ENCODE measurements at places on chromosomes 2 and 18. TPM values are rescaled to one million over a fixed set of nuclear protein-coding genes. Genes with fewer than 3 reads are reported as not detected.

Gene GALNT5
- total RNA-seq, result 10.2 TPM

Gene GPR39
- total RNA-seq, result 10.5 TPM

Gene GCG
- not detected for total RNA-seq

DNA sequence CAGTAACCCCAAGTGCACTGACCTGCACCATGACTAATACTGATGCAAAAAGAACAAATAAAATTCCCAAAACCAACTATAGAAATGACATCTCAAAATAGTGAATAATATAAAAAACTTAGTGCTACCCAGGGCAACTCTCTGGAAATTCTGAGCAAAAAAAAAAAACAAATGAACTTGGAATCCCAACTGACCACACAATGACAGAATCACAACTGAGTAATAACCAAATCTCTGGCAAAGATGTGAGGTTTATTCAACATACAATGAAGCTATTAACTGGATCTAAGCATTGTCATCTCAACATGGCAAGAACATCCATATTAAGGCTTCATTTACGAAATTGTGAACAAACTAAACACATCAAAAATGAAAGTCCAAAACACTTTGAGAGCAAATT lies 22.7 kb downstream of the EXOC6B start:
- no peak for DNase-seq

DNA sequence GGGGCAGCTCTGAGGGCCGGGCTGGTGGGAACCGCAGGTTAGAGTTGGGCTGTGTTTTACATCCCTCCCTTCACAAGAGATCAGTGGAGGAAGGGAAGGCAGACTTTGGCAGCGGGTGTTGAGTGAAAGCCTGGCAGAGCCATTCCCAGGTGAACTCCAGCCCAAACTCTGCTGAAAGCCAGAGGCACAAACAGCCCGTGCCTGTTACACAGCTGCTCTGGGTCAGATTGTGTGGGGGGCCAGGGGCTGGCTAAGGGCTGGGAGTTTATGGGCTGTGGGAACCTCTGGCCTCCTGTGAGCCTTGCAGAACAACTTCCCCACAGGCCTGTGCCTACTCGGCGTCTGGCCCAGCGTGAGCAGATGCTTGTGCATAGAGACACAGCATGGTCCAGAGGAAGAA lies 286.8 kb downstream of the CLIP4 start:
- DNase-seq, result no peak

DNA sequence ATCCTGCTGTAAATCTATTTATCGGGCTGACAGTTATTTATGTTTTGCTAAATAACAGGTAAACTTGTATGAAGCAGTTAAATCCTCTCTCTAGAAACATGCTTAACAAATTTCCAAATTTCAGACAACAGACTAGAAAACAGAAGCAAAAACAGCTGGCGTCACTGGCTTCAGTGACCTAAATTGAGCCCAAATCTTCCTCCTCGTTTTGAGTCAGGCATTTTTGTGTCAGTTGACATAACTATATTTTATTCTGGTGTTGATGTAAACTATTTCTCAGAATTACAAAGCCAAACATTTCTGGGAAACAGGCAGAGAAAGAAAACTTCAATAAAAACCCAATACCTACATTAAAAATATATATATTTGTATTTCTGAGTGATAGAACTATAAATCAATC lies 21.7 kb downstream of the RBMS1 start:
- no peak for DNase-seq

- no peak for DNase-seq
These were observed 86.8 kb upstream of the CBLN2 start for GRCh38 chr18:72630991-72631390.

DNA sequence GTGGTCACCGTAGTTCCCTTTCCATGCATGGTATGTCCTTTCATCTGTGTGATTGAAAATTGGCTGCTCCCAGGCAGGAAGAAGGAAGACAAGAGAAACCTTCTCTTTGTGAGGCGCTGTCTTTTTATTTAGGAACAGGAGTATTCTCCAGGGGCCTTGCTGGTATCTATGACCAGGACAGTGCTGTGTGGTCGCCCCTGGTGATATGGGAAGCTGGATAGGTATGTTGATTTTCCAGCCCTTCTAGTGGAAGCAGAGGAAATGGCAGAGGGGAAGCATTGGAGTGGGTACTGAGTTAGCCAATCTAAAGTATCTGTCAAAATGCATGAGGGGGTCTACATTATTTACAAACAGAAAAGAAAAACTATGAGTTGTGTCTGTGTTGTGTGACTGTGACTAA lies 226.6 kb downstream of the MTX2 start:
- no peak for DNase-seq

DNA sequence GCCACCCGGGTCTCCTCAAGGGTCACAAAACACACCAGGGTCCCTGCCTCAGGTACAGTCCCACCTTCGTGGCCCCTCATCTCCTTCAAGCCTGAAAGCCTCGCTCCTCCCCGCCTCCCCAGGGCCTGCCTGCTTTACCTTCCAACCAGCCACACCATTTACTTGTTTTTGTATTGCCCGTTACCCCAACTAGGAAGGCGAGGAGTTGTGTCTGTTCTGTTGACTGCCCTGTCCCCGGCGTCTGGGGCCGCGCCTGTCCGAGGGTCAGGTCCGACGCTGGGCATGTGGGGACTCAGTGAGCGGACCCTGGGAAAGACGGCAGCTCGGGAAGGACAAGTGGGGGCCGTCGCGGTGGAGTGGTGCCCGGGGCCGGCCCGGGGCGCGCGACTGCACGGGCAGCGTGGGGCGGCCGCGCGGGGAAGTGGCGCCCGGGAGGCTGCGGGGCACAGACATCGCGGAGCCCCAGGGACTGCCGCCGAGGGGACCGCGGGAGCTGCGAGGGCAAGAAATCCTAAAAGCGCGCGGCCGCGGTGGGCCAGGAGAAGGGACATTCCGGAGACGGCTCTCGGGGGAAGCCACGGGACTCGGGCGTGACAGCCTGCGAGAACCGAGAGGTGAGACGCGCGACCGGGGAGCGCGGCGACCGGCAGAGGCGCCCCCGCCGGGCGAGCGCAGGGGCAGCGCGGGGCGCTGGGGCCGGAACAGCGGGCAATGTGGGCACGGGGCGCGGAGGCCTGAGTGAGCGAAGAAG lies 797 bp upstream of the GRHL1 start:
- DNase-seq, result no peak

DNA sequence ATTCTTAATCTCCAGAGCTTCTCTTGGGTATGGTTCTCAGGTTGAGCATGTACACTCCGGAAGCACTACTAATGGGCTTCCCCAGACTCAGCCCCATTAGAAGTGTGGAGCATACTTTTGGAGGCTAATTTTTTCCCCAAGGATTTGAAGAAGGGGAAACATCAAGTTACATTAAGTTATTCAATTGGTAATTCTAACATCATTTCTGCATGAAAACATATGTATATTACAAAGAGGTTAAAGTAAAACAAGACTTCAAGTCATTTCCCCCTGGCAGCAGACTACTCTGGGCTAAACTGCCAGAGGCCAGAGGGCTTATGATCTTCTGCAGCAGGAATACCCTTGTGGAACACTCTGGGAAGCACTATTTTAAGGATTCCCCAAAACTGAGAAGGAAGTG lies 227.7 kb upstream of the STK17B start:
- no peak for DNase-seq
